Mammary microvascular endothelial cell (primary cell): ENCODE measurements at places on chromosomes 7 and 10. TPM values are rescaled to one million over a fixed set of nuclear protein-coding genes. Genes with fewer than 3 reads are reported as not detected.

Gene XRCC2
- total RNA-seq, result 4.7 and 6.5 TPM in 2 replicates

Gene RSU1
- 107 and 113 TPM in 2 replicates for total RNA-seq

Gene LRIT1
- not detected in 2 replicates for total RNA-seq

Gene ANXA8
- not detected in 2 replicates for total RNA-seq

Gene CXCL12
- total RNA-seq, result 16.2 and 19.4 TPM in 2 replicates

Gene OR2A1
- not detected in 2 replicates for total RNA-seq

Gene CDC14C
- not detected in 2 replicates for total RNA-seq

Gene MRLN
- total RNA-seq, result not detected in 2 replicates

Gene FAM180A
- total RNA-seq, result 0.10 TPM in 1 of 2 replicates, not detected in the other

Gene FAM241B
- total RNA-seq, result 0.30 and 0.73 TPM in 2 replicates

Gene ZNF239
- 0.44 and 1.9 TPM in 2 replicates for total RNA-seq

Gene CREB5
- total RNA-seq, result 8.3 and 12.0 TPM in 2 replicates

Gene GPNMB
- total RNA-seq, result 1.3 and 1.4 TPM in 2 replicates

Gene ZC3HAV1L
- 15.3 and 23.7 TPM in 2 replicates for total RNA-seq

Gene CFAP70
- 0.05 and 0.13 TPM in 2 replicates for total RNA-seq

Gene PLAC9
- 0.59 and 1.7 TPM in 2 replicates for total RNA-seq

Gene SPDYE5
- total RNA-seq, result not detected in 2 replicates

Gene USP54
- 7.2 and 9.5 TPM in 2 replicates for total RNA-seq

Gene LRMDA
- 8.8 and 13.7 TPM in 2 replicates for total RNA-seq

Gene PTPRZ1
- not detected in 2 replicates for total RNA-seq

Gene MMD2
- not detected in 2 replicates for total RNA-seq

Gene TRIM50
- not detected in 2 replicates for total RNA-seq

Gene OR6B1
- not detected in 2 replicates for total RNA-seq

Gene UNCX
- total RNA-seq, result not detected in 2 replicates

Gene ASCC1
- total RNA-seq, result 27.7 and 28.2 TPM in 2 replicates

Gene FGFR2
- 0.10 and 0.13 TPM in 2 replicates for total RNA-seq

Gene AKR1D1
- total RNA-seq, result not detected in 2 replicates

Gene OSBPL3
- total RNA-seq, result 25.6 and 28.7 TPM in 2 replicates

Gene FAM25G
- total RNA-seq, result not detected in 2 replicates

Gene LLCFC1
- total RNA-seq, result not detected in 2 replicates

Gene HMX3
- total RNA-seq, result 0.10 TPM in 1 of 2 replicates, not detected in the other

Gene EVX1
- total RNA-seq, result not detected in 2 replicates

Gene TRDMT1
- total RNA-seq, result 4.3 and 4.9 TPM in 2 replicates

Gene RNLS
- total RNA-seq, result 1.4 and 2.9 TPM in 2 replicates

Gene COMMD3
- total RNA-seq, result 43.6 and 47.4 TPM in 2 replicates

Gene SPDYE2B
- total RNA-seq, result not detected in 2 replicates

Gene OPN1SW
- not detected in 2 replicates for total RNA-seq

Gene AGBL3
- total RNA-seq, result 2.1 and 2.8 TPM in 2 replicates

Gene IFIT1
- total RNA-seq, result 33.7 and 44.0 TPM in 2 replicates

Gene LRRN3
- total RNA-seq, result 0.05 TPM in 1 of 2 replicates, not detected in the other
